ENCODE measurements at places on chromosomes 2 and 18.

DNA sequence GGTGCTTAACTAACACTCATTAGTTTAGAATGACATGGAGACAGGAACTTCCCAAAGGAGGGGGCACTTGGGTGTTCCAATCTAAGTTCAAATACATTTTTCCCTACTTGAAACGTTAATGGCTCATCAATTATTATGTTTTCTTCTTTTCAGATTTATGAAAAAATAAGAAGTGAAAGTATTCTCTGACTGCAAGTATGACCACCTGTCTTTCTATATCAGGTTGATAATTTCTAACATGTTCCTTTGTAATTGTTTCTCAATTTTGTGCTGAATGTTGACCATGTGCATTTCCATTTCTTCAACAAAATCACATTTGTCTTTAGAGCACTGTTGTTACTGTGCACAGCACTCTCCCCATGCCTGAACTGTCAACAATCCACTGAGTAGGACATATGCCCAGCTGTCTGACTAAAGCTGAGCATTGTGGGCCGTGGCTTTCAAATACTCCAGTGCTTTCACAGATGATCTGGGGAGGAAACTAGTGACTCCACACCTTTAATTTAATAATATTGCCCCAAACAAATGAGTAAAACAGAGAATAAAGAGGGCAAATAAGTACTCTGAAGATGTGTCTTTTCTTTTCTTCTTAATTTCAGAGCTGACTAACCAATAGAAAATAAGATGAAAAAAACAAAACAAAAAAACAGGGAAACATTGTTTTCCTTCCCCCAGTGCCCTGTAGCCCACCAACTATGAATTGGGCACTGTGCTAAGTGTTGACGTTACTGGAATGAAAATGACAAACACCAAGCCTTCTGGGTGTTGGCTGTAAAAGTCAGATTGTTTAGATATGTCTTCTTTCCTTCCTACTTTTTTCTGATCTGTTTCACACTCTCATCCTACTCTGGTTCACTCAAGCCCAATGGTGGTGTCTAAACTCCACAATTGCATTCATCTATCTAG lies 16.0 kb downstream of the LANCL1 start:
- DNase-seq, result no peak

DNA sequence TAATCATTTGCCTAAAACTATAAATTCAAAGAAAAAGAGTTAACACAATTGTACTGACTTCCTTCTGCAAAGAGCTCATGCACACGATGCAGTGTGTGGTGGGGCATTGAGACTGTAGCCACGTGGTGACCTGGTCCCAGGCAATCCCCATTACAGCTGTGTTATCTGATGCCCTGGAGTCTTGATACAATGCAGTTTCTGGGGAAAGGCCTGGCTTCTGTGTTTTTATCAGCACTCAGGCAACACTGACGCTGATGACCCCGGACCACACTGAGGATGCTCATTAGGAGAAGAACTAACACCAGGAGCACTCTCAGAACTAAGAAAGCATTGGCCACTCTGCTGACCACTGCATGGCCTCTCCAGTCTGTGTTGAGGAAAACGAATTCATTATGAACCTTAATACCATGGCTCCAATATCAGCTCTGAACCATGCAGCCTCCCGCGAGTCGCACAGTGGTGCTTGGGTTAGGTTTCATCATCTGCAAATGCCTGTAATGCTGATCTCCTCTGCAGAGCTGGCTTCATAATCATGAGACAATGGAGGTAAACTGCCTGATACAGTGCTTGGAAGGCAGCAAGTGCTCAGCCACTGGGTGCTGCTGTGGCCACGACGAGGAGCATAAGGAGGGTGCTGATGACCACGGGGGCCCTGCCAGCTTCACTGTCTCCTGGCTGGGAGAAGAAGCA lies 218.5 kb downstream of the MYT1L start:
- DNase-seq, result no peak

DNA sequence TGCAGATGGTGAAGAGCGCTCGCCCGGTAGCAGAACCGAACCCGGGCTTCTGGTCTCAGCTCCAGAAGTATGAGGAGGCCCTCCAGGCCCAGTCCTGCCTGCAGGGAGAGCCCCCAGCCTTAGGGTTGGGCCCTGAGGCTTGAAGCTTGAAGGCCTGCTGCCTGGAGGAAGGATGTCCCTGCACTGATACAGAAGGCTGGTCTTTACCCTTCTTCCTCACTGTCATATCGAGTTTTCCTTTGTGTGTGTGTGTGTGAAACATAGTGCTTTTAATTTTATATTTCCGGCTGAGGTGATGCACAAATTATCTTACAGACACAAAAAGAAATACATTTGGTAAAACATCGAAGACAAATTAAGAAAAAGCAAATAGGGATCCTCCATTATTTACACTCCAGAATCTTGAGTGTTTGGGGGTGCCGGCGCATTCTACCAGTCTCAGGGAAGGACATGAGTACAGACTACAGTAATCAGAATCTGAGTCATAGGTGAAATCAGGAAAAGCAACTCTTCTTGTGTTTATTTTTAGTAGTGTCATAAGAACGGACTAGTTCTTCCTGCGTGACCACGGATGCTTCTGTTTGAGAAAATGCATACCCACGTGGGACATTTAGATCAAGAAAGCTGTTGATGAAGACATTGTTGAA lies 1.3 kb downstream of the DUSP28 start:
- no peak for DNase-seq

DNA sequence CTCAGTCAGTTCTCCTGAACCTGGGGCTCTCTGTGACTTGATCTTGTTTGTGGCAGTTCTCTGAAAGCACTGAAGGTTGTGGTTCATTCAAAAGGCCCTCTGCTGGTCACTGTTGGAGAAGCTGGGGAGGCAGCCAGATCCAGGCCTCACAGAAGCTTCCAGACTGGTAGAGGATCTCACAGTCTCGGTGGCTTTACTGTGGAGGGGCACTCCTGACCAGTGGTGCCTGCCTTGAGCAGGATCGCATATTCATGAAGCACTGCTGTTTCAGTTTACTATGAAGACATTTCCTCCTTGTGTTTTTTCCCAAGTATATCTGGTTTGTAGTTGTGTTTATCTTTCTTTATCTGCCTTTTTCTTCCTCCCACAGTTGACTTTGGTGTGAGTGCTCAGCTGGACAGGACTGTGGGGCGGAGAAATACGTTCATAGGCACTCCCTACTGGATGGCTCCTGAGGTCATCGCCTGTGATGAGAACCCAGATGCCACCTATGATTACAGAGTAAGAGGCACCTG lies 133.9 kb downstream of the MAP4K4 start:
- no peak for DNase-seq

- DNase-seq, result peak; percentile 44
Measured at GRCh38 chr2:204108330-204108751, 171.8 kb downstream of the ICOS start.

- DNase-seq, result no peak
Measured at GRCh38 chr18:75052475-75052874, 156.5 kb downstream of the PTGR3 start.

DNA sequence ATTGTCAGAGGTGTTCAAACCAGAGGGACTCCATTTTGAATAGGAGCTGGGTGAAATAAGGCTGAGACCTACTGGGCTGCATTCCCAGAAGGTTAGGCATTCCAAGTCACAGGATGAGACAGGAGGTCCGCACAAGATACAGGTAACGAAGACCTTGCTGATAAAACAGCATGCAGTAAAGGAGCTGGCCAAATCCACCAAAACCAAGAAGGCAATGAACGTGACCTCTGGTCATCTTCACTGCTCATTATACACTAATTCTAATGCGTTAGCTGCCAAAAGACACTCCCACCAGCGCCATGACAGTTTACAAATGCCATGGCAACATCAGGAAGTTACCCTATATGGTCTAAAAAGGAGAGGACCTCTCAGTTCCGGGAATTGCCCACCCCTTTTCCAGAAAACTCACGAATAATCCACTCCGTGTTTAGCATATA lies 10.6 kb downstream of the SH3YL1 start:
- DNase-seq, result no peak

- DNase-seq, result no peak
Measured at GRCh38 chr2:46960618-46961017, 45.0 kb upstream of the MCFD2 start.

GRCh38 chr18:74897971-74898657 lies 300.4 kb downstream of the ZNF407 start:
- no peak for DNase-seq

- DNase-seq, result no peak
Measured at GRCh38 chr2:128324008-128324896, 5.6 kb upstream of the HS6ST1 start.

DNA sequence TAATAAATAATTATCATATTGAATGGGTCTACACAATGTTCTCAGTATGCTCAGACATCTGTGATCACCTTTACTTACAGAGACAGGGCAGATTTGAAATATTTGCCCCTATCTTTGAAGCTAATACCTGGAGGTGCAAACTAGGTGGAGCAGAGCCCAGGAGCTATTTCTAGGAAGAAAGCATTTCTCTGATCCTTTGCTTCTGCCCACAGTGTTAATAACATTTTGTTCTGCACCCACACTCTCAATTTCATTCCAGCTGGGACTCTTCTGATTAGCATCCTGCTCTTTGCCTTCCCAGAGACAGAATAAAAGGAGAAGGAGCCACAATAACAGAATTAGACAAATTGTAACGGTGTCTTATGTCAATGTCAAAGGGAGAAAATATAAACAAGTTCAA lies 11.6 kb upstream of the SCN2A start:
- DNase-seq, result no peak

GRCh38 chr18:79068341-79068936 lies 755 bp upstream of the ATP9B start:
- peak; percentile 13 for DNase-seq

DNA sequence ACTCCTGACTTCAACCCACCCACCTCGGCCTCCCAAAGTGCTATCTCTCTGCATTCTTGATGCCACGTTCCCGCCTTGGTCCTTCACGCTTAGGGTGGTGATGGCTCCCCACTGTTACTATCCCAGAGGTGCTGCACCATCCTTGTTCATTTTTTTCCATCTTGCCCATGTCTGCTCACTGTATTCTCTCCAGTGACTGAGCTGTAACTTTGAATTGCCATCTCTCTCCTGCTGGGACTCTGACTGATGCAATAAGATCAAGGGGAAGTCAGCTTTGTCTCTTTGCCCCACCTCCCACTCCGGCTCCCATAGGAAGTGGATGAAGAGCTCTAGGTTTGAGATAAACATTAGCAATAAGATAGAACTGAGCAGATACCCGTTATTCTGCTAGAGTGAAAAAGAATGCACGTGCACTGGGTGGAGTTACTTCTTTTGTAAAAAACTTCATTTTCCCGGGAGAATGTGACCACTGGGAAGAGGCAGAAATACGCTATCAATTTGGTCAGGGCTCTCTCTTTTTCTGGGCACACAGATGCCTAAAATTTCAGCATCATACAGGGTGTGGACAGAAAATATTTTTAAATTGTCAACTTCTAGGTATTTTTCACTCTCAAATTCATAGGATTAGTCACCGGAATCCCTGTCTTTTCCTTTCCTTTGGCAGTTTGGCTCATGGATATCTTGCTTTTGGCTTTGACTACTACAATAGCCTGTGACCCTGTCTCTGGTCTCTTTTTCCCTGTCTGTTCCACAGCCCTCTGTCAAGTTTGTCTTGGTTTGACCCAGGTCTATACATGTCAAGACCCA lies 105.4 kb downstream of the POLR1A start:
- no peak for DNase-seq

- no peak for DNase-seq
Measured at GRCh38 chr2:238593236-238593635, 166.5 kb downstream of the ASB1 start.

DNA sequence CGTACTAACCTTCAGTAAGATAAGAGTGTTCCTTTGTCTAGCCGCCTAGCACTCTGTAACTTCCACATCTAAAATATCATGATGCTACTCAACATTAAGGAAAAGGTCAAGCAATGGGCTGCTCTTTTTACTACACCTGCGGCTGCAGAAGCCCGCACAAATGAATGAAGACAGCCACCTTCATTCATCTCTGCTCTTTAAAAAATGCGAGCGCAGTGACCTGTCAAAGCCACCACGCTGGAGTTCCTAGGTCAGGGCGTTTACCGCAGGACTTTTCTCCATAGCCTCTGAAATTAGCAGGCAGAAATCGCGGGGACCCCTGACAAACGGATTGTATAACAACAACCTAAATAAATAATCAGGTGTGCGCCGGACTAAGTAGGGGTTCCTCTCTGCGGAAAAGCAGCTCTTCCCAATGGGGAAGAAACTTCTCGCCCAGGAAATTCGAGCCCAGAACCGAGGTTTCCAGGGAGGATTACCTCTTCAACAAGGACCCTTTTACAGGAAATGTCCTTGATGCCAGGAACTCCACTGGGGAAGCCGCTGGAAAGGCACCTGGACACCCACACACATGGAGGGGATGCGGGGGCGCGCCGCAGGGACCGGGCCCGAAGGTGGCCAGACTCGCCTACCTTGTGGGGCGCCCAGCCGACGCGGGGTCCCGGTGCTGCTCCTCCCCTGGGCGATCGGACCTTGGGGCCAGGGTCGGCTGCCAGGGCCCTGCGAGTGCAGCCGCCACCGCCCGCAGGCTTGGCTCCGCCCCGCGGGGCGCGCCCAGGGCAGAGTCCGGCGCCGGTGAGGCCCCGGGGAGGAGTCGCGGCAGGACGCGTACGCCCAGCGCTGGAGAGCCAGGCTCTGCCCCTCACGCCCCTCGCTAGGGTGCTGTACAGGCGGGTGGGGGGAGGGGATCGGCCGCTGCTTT lies at the start of gene CCDC68:
Gene CCDC68 (minus strand): TSS at position 758 of the 922 bp plus-strand sequence. CDS start 16,670 bp downstream, outside the sequence.
- no peak for DNase-seq

DNA sequence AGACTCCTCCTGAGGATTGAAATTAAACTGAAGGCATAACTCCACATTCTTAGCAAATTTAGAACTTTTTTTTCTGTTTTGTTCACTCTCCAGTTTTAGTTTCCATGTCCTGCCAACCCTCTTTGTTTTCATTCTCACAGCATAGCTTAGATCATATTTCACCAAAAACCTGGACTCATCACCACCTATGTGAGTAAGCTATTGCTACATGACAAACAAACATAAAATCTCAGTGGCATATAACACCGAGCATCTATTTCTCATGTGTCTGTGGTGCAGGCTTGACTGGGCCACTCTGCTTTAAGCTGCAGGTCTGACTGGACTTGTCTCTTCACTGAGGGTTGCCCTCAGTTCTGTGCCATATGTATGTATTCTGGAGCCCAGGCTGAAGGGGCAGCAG lies 385.2 kb downstream of the ARHGAP15 start:
- DNase-seq, result no peak

DNA sequence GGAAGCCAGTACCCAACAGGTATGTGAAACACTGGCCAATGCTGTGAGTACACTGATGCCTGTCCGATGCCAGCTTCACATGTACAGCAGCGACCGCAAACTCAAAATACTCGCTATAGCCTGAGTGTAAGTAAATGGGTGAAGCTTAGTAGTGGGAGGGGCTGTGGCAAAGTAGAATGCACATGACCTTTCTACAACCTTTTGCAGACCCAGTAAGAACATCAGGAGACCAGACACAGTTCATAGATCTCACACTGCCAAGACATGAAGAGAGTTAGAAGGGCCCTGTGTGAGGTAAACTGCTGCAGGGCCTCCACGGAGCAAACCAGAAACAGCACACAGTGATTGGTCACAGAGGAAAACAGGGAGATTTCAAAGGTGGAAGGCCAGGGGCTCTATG lies 9.1 kb upstream of the UBXN4 start:
- DNase-seq, result no peak

- no peak for DNase-seq
Measured at GRCh38 chr2:54954705-54955357, 95.4 kb downstream of the RTN4 start.
